Cardiac septum (tissue), 1 donor: ENCODE measurements at places on chromosomes 1 and 21. TPM values are rescaled to one million over a fixed set of nuclear protein-coding genes. Genes with fewer than 3 reads are reported as not detected.

The BACE2 gene
- 20.0 TPM for total RNA-seq

The ICOSLG gene
- 1.5 TPM for total RNA-seq

The PLA2G5 gene
- total RNA-seq: 36.4 TPM

The IGSF5 gene
- total RNA-seq: 3.8 TPM

The NUP210L gene
- 0.48 TPM for total RNA-seq

The CDC42BPA gene
- total RNA-seq: 33.5 TPM

The LCE1A gene
- total RNA-seq: not detected

The KIF17 gene
- 1.5 TPM for total RNA-seq

The OR2L8 gene
- not detected for total RNA-seq

The HP1BP3 gene
- 123 TPM for total RNA-seq

The APOBEC4 gene
- total RNA-seq: not detected

The LRRC53 gene
- total RNA-seq: not detected

The CA6 gene
- total RNA-seq: not detected

The CNKSR1 gene
- total RNA-seq: 2.9 TPM

The TNFSF18 gene
- not detected for total RNA-seq

The C1orf50 gene
- 11.0 TPM for total RNA-seq

The UBASH3A gene
- total RNA-seq: not detected

The LMX1A gene
- total RNA-seq: 0.22 TPM

The LCE1F gene
- not detected for total RNA-seq

The RNU1-4 gene
- total RNA-seq: 6,195 TPM

The PLOD1 gene
- total RNA-seq: 52.6 TPM

The NUF2 gene
- 0.24 TPM for total RNA-seq

The PALMD gene
- total RNA-seq: 67.0 TPM

The LRRC3 gene
- total RNA-seq: 2.9 TPM

The MCL1 gene
- total RNA-seq: 145 TPM

The PLD5 gene
- 0.24 TPM for total RNA-seq

The IKBKE gene
- total RNA-seq: 0.97 TPM

The SASS6 gene
- total RNA-seq: 1.2 TPM

The GPR52 gene
- 4.3 TPM for total RNA-seq

The CASZ1 gene
- 82.0 TPM for total RNA-seq

The MEF2D gene
- 93.1 TPM for total RNA-seq

The COG2 gene
- total RNA-seq: 19.4 TPM

The SFN gene
- total RNA-seq: not detected

The SPATC1L gene
- 7.3 TPM for total RNA-seq

The SPATA1 gene
- 1.2 TPM for total RNA-seq

The ZNF683 gene
- not detected for total RNA-seq

The COL24A1 gene
- 1.3 TPM for total RNA-seq

The CADM3 gene
- total RNA-seq: 1.0 TPM

The NKAIN1 gene
- 0.11 TPM for total RNA-seq

The TEKT2 gene
- total RNA-seq: not detected

The COL16A1 gene
- total RNA-seq: 45.9 TPM

The IL24 gene
- total RNA-seq: not detected

The TACSTD2 gene
- 0.11 TPM for total RNA-seq

The GABRD gene
- total RNA-seq: 1.1 TPM

The TDRD5 gene
- total RNA-seq: not detected

The BCL2L15 gene
- not detected for total RNA-seq

The ST6GALNAC5 gene
- total RNA-seq: 1.9 TPM

The CFHR3 gene
- total RNA-seq: not detected

The ACTA1 gene
- 14,709 TPM for total RNA-seq

The GOLT1A gene
- total RNA-seq: not detected

The SPATA21 gene
- total RNA-seq: not detected

The HUNK gene
- total RNA-seq: 0.73 TPM

The FCGR3B gene
- 8.4 TPM for total RNA-seq

The GJA8 gene
- total RNA-seq: not detected

The CELA2B gene
- total RNA-seq: not detected

The ASCL5 gene
- total RNA-seq: not detected

The CHIA gene
- total RNA-seq: not detected

The WNT2B gene
- 5.7 TPM for total RNA-seq
